ENCODE measurements at places on chromosomes 1 and 21. TPM values are rescaled to one million over a fixed set of nuclear protein-coding genes. Genes with fewer than 3 reads are reported as not detected.

GRCh38 chr1:208767816-208768215 lies 523.6 kb upstream of the PLXNA2 start:
- no peak for DNase-seq

LCE1F gene
- not detected for total RNA-seq

DNA sequence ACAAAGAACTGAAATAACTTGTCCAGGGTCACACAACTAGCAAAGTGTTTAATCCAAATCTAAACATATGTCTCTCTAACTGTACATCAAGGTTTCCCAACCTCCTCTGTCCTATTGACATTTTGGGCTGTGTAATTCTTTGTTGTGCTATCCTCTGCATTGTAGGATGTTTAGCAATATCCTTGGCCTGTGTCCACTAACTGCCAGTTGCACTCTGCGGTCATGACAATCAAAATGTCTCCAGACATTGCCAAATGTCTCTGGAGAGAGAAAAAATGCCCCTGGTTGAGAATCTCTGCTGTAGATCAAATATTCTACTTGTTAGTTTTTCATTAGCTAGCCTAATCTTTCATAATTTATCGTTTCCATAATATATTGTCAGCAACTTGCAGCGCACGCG lies 353.4 kb upstream of the NEGR1 start:
- DNase-seq, result no peak

DNA sequence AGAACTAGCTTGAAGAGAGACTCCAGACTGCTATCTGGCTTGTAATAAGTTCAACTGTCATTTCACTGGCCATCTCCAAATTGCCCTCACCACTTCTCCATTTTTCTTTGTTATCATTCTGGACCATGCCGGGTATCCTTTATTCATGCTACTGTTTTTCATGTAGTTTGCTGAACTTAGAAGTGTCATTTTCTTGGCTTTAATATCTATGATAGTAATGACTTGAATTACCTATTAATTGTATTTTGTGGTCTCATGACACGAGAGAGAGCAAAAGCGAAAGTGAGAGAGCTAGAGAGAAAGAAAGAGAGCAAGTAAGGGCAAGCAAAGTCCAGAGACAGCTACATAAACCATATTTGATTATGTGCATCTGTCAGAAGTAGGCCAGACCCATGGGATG lies 184.9 kb upstream of the ATP1B1 start:
- DNase-seq, result no peak

GRCh38 chr1:21534674-21535378 lies 25.6 kb downstream of the ALPL start:
- DNase-seq, result no peak

- no peak for DNase-seq
Observed at GRCh38 chr1:203269654-203270020, 35.7 kb upstream of the BTG2 start.

GRCh38 chr1:91080650-91081049 lies 58.8 kb upstream of the ZNF644 start:
- no peak for DNase-seq

GRCh38 chr1:68384321-68384813 lies 65.4 kb downstream of the RPE65 start:
- DNase-seq, result no peak

AMY1A gene
- total RNA-seq, result not detected

GRCh38 chr1:66137235-66137634 lies 344.5 kb downstream of the PDE4B start:
- no peak for DNase-seq

- no peak for DNase-seq
Observed at GRCh38 chr1:64995316-64995715, 29.0 kb upstream of the JAK1 start.

GRCh38 chr1:230708631-230709580 lies 5.0 kb downstream of the AGT start:
- no peak for DNase-seq

KRTAP13-2 gene
- total RNA-seq, result not detected

GRCh38 chr1:154712166-154712810 lies 104.3 kb upstream of the ADAR start:
- DNase-seq, result no peak

C1orf115 gene
- 61.1 TPM for total RNA-seq

FAM110D gene
- 1.3 TPM for total RNA-seq

- DNase-seq, result peak; percentile 65
Observed at GRCh38 chr1:3618881-3619671, 5.7 kb upstream of the TPRG1L start.

AUNIP gene
- total RNA-seq, result not detected

LEPR gene
- total RNA-seq, result 4.1 TPM

SPRR2D gene
- not detected for total RNA-seq

DNA sequence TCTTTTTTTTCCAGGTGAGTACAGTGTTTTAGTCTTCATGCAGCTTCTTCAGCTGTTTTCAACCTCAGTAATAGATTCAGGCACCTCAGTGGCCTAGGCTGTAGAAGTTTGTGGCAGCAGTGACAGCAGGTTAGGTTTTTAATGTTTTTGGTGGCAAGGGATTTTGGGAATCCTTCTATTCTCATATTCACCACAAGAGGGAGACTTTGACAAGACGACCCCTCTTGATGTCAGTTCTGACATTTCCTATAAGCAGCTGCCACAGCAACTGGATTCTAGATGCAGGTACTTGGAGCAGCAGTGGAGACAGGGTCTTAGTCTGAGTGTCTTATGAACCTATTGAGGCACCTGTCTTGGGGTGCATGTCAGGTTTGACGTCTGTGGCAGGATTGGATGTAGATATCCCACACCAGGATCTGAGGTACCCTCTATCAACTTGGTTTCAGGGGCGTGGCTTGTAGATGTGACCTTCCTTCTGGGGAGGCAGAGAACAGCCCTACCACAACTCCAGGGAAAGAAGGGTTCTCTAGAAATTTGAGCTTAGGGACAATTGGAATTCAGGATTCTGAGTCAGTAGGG lies 1104.2 kb upstream of the TMPRSS15 start:
- no peak for DNase-seq

DNA sequence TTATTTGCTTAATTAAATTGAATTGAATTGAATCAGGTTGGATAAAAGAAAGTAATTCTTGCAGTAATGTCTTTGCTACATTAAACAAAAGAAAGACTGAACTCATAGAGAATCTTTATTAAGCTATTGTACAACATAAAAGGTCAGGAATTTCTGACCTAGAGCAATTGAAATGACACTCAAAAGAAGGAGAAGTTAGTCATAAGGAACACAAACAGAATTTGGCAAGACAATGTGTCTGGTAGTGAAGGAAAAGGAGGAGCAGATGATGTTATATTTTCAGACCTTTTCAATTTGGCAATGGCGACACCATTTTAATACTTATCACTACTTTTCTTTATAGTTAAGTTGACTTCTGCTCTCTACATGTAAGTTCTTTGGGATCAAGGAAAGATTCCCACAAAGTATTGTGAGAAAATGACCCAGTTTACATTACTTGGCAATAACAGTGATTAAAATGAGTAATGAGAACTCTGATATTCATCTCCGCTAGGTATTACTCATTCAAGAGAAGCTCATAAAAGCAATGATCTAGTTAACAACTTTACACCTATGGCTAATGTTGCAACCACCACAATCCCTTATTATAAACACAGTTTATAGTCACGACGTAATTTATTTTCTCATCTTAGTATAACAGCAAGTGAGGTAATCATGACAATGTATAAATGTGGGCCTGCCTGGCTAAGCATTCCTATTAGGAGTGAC lies 14.7 kb upstream of the KRTAP21-1 start:
- DNase-seq, result no peak

PLK3 gene
- 28.1 TPM for total RNA-seq

DNA sequence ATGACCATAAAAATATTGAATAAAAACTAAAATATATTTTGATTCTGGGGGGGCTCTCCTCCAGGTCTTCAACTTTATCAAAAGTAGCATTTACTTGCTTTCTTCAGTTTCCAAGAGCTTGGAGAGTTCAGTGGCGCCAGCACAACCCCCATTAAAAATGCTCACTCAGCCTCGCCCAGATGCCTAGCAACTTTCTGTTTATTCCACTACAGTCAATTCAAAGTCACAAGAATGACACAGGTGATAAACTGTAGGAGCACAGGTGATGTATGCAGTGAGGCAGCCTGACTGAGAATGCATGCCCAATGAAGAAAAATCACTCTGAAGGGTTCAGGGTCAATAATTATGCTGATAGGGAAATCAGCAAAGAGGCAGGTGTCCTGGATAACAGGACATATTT lies 159.4 kb upstream of the ATP1B1 start:
- no peak for DNase-seq

- DNase-seq, result no peak
Observed at GRCh38 chr1:3735027-3735681, 17.1 kb upstream of the CCDC27 start.

- peak; percentile 65 for DNase-seq
Observed at GRCh38 chr1:64745181-64745985, 508 bp downstream of the RAVER2 start.

DNA sequence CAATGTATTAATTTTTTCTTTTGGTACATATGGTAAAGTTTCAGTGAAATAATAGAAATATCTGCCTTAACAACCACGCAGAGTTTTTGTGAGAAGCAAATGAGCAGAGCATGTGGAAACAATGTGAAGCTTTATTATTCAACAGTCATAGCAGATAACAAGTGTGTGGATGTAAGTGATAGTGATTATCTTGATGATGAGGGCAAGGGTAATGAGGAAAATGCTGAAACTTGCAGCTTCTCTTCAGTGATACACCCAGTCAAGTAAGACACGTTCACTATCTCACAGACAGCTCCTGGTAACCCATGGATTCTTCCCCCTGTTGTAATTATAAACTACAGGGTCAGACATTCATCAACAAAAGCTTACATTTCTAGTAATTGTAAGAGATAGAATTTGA lies 14.6 kb upstream of the OR2L5 start:
- no peak for DNase-seq

GRCh38 chr1:61873581-61873980 lies 131.3 kb downstream of the PATJ start:
- DNase-seq, result no peak

GBP7 gene
- not detected for total RNA-seq

DNA sequence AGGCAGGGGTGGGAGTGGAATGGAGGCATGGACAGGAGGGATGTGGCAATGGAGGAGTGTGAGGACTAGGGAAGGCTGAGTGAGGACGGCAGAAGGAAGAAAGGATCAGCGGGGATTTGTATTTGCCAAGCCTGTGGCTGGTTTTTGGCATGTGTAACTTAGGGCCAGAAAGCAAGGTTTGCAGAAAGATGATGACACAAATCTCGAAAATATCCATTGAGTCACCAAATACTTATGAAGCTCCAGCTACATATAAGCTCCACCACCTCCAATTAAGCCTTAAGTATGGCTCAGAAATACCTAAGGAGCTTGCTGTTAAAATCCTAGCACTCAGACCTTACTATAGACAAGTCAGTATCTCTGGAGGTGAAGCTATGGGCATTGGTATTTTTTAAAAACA lies 90.1 kb downstream of the OMA1 start:
- DNase-seq, result no peak

DNA sequence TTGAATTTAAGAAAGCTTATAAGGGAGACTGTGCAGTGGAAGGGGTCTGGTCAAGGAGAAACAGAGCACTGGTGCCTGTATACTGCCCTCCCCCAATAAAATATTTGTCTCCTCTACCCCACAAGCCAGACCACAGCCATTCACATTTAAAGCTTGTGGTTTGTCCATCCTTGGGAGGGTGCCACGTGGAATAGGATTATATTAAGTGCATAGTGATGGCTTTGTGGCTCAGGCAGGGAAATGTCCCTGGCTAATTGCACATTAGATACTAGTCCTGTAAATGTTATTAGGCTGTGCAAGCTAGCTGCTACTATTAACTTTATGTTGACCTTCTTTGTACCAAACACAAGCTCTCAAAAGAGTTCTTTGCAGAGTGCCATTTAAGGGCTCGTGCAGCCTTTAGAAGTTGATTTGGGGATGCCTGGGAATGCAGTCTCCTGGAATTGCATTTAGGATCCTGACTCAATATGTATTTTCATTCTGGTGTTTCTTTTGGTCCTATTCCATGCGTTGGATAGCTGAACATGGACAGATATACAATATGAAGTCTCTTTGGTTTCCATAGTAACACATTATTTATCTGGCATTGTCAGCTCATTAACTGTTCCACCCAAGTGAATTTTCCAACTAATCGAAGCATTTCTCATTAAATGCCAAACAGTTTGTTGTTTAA lies 210.6 kb downstream of the ROR1 start:
- no peak for DNase-seq

- DNase-seq, result no peak
Observed at GRCh38 chr21:34922479-34922878, 126.6 kb downstream of the RUNX1 start.

GRCh38 chr1:23692308-23692871 lies 784 bp downstream of the RPL11 start:
- no peak for DNase-seq

DNA sequence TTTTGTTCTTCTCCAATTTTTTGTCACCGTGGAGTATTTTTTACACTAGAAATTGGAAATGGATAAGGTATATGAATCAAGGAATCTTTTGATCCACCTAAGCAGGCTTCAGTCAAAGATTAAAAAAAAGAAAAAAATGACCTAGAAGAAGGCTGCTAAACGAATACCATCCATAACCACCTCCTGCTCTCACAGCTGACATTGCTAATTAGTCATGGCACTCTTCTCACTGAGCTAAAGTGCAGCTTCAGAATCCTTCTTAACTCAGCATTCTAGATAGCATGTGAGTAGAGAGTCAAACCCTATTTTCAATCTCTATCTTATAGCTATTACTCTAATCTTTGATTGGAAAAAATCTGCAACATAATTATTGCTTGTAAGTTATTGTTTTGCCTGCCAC lies 40.2 kb upstream of the ST6GALNAC5 start:
- no peak for DNase-seq

- no peak for DNase-seq
Observed at GRCh38 chr1:81296601-81297000, 504.1 kb upstream of the ADGRL2 start.

FMO4 gene
- total RNA-seq, result 33.8 TPM

BGLAP gene
- not detected for total RNA-seq

DNA sequence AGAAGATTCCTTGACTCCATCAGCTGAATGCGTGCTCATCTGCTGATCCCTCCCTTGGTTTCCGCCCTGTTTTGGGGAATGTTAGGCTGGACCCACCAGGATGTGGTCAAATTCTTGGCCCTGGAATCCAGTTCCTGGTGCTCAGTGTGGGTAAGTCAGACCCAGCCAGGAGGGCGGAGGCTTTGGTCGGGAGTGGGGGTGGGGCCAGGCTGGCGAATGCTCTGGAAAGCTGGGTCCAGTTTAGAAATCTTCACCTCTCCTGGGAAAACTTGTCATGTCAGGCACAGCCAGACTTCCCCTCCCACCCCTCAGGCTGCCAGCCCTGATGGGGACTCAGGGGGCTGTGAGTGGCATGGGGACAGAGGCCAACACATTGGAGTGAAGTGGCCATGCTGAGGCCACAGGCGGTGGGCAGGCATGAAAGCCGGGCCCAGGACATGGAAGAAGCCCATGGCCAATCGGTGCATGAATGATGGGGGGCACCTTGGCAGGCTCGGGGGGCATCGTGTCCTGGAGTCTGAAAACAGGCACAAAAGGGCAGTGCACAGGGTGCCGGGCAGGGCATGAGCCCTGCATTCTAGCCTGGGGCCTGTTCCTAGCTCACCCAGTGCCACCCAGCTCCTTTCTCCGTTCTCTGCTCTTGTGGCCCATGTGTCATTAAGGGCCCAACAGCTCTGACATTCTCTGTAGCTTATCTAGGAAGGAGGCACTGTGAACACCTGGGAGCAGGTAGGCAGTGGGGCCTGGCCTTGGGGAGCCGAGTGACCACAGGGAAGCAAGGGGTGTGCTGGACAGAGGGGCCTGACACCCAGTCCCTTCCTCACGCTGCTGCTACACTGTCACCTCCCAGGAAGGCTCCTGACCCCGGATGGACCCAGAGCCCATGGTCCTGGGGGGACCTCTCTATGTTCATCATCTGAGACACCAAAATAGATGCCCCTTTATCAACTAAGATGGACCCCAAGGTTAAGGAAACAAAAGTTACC lies 14.6 kb upstream of the PADI1 start:
- DNase-seq, result no peak
